ENCODE measurements at places on chromosomes 13 and 19. TPM values are rescaled to one million over a fixed set of nuclear protein-coding genes. Genes with fewer than 3 reads are reported as not detected.

AZU1 gene
- not detected for total RNA-seq

RFPL4AL1 gene
- not detected for total RNA-seq

PEPD gene
- total RNA-seq: 56.7 TPM

ZNF564 gene
- 3.3 TPM for total RNA-seq

VSTM2B gene
- not detected for total RNA-seq

CD177 gene
- 0.52 TPM for total RNA-seq

C19orf38 gene
- not detected for total RNA-seq

IGFL3 gene
- total RNA-seq: not detected

EDDM13 gene
- total RNA-seq: not detected

CYSLTR2 gene
- total RNA-seq: not detected

ZNF790 gene
- total RNA-seq: 1.2 TPM

PDX1 gene
- not detected for total RNA-seq

CRX gene
- total RNA-seq: not detected

SIGLEC8 gene
- not detected for total RNA-seq

MBD3L3 gene
- total RNA-seq: not detected

ZNF497 gene
- total RNA-seq: 0.06 TPM

ZNF66 gene
- total RNA-seq: 5.1 TPM

ZNF416 gene
- total RNA-seq: 2.0 TPM

SLC25A15 gene
- 18.5 TPM for total RNA-seq

TSPAN16 gene
- total RNA-seq: not detected

HSPH1 gene
- 68.9 TPM for total RNA-seq

LILRB2 gene
- total RNA-seq: not detected

ZSCAN1 gene
- 0.69 TPM for total RNA-seq

DENND1C gene
- total RNA-seq: 0.94 TPM

RNF17 gene
- total RNA-seq: 0.65 TPM

LYL1 gene
- 4.0 TPM for total RNA-seq

POLD1 gene
- 89.4 TPM for total RNA-seq

FBXL12 gene
- 23.9 TPM for total RNA-seq

RXFP2 gene
- total RNA-seq: not detected

ARRDC2 gene
- total RNA-seq: 9.9 TPM

COMP gene
- not detected for total RNA-seq

KRTDAP gene
- total RNA-seq: not detected

CGB3 gene
- not detected for total RNA-seq

ZNF600 gene
- 5.0 TPM for total RNA-seq

B3GNT8 gene
- total RNA-seq: 1.6 TPM

All from epithelial cell of proximal tubule (primary cell).